Effector memory CD8-positive, alpha-beta T cell (primary cell): ENCODE measurements at places on chromosomes 16 and 17.

- DNase-seq = no peak
Observed at GRCh38 chr17:59154292-59154720, 680 bp downstream of the SKA2 start.

GRCh38 chr17:42361781-42362186 lies 26.5 kb downstream of the STAT3 start:
- DNase-seq = peak; percentile 40

DNA sequence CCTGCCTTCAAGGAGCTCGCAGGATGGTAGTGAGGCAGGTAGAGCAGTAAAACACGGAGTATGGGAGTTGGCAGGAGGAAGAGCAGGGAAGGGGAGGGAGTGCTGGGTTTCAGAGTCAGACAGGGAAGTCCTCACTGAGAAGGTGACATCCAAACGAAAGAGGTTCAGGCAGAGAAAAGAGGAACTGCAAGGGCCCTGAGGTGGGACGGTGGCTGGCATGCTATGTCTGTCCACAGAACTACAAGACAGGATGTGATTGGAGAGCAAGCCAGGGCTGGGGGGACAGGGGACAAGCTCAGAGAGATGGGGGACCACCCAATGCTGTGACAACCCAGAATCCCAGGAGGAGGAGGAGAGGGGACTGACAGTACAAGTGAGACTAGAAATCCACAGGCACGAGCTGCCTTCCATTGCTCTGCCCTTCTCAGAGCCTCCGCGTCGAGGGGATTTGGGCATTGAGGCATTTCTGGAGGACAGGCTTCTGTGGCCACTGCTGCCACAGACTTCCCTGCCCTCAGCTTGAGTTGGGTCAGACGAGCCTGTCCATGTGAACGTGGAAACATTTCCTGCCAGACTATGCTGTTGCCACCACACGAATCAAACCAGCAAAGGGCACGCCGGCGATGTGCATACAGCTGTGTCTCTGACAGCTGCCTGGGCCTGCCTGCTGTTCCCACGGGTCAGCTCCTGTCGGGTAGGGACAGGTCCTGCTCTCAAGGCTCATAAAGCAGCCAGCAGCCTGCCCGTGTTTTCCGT lies 100.1 kb downstream of the RAB11FIP4 start:
- DNase-seq = no peak

DNA sequence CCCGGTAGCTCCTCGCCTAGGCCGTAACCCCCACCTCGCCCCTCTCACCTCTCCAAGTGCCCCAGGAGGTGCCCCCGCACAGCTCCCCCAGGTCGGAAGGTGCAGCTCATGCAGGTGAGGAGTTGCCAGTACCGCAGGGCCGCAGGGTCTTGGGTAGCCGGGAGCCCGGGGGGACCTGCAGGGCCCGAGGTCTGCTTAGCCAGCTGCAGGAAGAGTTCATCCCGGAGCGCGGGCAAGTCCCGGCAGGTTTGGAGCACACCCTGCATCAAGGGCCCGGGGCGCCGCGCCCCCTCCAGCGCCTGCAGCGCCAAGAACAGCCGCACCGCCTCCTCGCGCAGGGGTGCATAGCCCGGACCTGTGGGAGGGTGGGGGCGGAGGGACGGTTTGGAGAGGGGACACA lies 4.8 kb downstream of the PLEKHH3 start:
- no peak for DNase-seq

DNA sequence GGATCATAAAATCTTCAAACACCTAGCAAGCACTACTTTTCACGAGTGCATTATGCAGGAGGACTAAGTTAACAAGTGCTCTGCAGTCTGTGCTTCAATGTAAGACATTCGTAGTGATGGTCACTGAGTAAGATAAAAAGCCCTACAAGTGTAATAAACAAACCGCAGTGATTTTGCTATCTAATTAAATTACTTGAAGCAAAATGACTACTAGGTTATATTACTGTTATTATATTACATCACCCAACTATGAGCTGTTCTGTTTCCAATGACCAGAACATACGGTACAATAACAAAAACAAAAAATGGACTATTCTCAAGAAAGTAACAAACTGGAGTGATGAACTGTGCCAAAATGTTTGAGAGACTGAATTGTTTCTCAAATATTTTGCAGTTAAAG lies 11.2 kb downstream of the KLHL10 start:
- no peak for DNase-seq

GRCh38 chr17:77481476-77482374 lies 341.0 kb downstream of the SEC14L1 start:
- no peak for DNase-seq

DNA sequence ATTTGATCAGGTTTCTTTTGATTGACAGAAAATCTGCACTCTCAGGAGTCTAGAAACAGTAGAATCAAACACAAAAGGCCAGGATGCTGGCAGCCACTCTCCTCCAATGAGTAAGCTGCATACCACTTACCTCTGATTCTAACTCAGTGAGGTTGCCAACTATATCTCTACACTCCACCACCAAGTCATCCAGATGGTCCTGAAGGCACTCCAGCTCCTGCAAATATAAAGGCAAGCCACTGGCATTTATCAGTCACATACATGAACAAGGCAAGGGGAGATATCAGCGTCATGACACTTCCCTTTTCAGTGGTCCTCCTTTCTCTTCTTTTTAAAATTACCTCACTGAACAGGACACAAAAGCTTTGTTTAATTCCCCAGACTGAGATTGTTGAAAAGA lies 53.1 kb upstream of the CLEC18B start:
- no peak for DNase-seq

GRCh38 chr16:11689031-11689840 lies 21.0 kb downstream of the SNN start:
- DNase-seq = no peak

DNA sequence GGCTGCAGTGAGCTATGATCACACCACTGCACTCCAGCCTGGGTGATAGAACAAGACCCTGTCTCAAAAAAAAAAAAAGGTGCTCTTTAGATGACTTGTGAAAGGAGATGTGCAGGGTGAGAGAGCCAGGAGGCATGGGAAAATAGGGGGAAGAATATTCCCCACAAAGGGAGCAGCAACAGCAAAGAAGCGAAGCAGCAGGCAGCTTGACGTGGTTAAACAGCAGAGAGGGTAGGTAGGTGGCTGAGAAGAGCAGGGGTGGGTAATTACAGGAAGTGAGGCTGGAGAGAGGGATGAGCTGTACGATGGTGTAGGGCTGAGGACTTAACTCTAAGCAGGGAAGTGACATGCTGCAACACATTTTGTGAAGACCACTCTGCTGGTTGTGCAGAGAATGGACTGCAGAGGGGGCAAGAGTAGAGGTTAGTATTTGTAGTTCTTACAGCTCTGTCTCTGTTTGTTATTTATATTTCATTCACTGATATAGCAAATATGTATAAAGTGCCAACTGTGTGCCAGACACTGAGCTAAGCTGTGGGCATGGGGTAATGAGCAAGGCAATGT lies 1.6 kb downstream of the HEATR3 start:
- DNase-seq = peak; percentile 10

DNA sequence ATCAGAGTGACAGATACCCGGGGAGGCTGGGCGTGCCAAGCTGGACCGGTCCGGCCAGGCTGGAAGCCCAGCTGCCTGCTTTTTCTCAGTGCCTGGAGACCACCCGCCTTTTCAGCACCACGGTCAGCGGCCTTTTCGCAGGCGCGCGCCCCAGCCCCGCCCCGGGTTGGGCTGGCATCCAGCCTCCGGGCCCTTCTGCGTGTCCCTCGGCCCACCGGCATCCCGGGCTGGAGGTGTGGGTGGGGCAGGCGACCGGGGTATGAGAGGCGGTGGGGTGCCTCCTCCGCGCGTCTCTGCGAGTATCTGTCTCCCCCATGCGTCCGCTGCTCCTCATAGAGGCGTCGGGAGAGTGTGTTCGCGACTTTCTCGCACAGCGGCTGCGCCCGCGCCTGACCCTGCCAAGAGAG lies 102.5 kb downstream of the MRM1 start:
- peak; percentile 35 for DNase-seq

- DNase-seq = no peak
Observed at GRCh38 chr16:88343271-88343791, 39.4 kb upstream of the ZNF469 start.

DNA sequence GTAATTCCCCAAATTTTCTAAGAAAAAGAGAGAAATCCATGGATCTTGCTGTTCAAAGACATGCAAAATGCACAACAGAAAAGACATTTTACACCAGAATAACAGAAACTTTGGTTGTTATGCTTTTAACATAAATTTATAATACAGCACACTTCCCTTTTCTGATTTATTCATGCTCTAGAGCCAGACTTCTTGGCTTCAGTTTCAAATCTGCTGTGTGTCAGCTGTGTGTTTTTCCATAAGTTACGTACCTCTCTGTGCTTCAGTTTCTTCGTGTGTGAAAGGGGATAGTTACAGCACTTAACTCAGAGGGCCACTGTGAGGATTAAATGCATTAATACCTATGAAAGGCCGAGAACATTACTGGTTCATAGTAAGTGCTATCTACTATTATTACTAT lies 6.8 kb upstream of the CCL3L1 start:
- no peak for DNase-seq

DNA sequence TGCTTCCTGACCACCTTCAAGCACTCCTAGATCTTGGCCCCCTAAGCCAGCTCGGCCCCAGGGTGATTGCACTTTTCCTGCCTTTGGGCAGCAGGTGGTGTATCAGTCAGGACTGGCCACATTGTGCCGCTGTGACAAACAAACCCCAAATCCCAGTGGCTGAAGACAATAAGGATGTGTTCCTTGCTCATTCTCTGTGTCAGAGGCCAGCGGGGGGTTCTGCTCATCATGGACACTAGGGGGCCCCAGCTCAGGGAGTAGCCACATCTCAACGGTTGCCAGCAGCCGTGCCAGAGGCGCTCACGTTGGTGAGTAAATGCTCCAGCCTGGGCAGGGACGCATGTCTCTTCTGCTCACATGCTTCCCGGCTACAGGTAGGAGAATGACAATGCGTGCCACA lies 60.4 kb downstream of the ZDHHC7 start:
- peak; percentile 8 for DNase-seq

DNA sequence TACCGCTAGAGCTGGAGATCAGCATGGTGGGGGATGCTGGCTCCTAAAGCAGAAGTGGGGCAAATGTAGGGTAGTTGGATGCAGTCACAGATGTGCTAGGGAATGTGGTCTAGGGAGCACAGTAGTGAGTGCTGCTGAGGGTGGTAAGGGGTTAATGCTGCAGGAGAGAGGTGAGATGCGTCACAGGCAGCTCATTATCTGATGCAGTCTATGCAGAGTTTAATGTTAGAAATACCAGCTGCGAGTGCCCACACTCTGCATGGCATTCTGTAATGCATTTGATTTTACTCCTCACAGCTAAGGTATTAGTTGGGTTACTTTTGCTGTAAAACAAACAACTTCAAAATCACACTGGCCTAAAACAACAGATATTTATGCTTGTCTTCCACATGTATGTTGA lies 491.3 kb upstream of the HSBP1 start:
- no peak for DNase-seq

- no peak for DNase-seq
Observed at GRCh38 chr16:1908983-1909382, 9.2 kb downstream of the HS3ST6 start.

- DNase-seq = no peak
Observed at GRCh38 chr16:57742543-57742942, 7.0 kb downstream of the KATNB1 start.

- no peak for DNase-seq
Observed at GRCh38 chr17:66018786-66019185, 173.1 kb downstream of the CEP112 start.

DNA sequence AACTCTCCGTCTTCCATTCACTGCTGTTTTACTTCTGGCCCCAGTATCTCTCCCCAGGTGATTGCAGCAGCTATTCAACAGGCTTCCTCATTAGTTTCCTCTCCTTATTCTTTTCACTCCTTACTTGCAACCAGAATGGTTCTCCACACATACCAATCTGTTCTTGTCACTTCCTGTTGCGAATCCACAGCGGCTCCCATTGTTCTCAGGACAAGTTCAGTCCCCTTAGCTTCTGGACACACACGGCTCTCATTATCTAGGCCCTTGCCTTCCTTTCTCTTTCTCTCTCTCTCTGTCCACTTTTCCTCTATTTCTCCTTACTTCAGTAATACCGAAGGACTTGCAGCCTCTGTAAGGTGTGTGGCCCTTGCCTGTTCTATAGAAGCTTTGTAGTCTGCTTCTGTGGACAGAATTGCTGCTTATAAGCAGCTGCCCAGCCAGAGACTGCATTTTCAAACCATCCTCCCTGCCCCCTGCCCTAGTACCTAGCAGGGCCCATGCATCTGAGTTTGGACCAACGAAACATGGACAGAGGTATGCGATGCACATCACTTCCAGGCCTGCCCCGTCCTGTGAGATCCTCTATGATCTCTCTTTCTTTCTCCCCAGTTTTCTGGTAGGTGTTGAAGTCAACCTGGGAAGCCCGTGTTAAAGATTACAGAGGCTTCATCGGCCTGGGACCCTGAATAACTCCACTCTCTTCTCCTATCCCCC lies 45.7 kb downstream of the VAT1L start:
- DNase-seq = no peak

DNA sequence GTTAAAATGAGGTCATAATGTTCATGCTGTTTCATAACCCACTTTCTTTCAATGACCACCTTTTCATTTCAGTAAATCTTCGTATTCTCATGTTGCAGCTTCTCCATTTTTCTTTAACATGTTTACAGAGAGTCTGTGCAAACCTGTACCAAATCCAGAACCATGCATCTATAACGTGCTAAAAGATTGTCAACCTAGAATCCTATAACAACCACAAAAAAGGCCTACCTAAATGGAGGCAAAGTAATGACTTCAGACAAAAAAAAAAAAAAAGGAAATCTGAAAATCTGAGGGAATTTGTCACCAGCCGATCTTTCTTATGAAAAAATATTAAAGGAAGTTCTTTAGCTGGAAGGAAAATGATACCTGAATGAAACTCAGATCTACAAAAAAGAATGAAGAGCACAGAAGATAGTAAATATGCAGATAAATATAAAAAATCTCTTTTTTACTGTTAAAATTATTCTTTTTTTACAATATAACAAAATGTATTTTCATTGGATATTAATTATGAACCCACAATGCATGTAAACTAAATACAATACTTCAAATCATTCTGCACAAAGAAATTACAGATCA lies 1.4 kb upstream of the SLFN11 start:
- DNase-seq = no peak

GRCh38 chr17:72416905-72417304 lies 296.1 kb downstream of the SOX9 start:
- DNase-seq = no peak

- DNase-seq = no peak
Observed at GRCh38 chr17:37083456-37083855, 134.7 kb downstream of the AATF start.

- DNase-seq = peak; percentile 88
Observed at GRCh38 chr16:50665128-50665878, 15.8 kb downstream of the SNX20 start.
